ENCODE measurements at places on chromosomes 12 and 14. TPM values are rescaled to one million over a fixed set of nuclear protein-coding genes. Genes with fewer than 3 reads are reported as not detected.

The ST8SIA1 gene
- 0.54 TPM for total RNA-seq

The RDH5 gene
- total RNA-seq, result 1.9 TPM

The CEP170B gene
- 0.81 TPM for total RNA-seq

The C14orf132 gene
- total RNA-seq, result under 0.01 TPM

The FGF6 gene
- total RNA-seq, result not detected

The PTPN21 gene
- total RNA-seq, result under 0.01 TPM

The ARMH4 gene
- total RNA-seq, result 1.1 TPM
